ENCODE measurements at places on chromosomes 1 and 21.

GRCh38 chr1:241860922-241861321, 12.9 kb downstream of the EXO1 start:
- no peak for DNase-seq

DNA sequence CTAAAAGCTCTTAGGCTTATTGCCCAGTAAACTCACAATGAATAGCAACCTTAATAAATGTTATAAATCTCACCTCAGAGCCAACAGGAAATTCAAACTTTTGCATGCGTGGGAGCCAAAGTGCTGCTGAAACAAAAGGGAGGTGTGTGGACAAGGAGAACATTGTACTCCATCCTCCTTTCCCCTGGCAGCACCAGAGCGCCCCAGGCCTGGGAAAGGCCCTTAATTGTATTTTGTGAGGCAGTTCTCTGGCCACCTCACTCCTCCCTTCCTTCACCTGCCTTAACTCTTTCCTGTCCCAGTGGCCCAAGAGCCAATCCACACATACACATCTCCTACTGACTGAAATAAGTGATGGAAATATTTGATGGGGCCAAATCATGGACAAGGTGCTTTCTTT, 648.5 kb downstream of the LMO4 start:
- DNase-seq, result no peak

DNA sequence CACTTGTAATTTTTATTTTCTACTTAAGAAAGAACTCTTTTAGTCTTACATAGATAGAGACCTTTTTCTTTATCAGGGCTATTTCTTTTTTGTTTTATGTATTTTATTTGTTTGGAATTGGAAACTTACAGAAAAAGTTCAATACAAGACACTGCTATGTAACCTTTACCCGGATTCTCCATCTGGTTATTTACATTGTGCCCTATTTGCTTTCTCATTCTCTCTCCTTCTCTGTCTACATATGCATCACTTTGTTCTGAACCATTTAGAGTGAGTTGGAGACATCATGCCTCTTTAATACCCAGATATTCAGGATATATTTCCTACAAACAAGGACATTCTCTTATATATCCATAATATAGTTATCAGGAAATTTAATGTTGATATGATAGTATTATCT, 18.3 kb downstream of the AXDND1 start:
- DNase-seq, result no peak

DNA sequence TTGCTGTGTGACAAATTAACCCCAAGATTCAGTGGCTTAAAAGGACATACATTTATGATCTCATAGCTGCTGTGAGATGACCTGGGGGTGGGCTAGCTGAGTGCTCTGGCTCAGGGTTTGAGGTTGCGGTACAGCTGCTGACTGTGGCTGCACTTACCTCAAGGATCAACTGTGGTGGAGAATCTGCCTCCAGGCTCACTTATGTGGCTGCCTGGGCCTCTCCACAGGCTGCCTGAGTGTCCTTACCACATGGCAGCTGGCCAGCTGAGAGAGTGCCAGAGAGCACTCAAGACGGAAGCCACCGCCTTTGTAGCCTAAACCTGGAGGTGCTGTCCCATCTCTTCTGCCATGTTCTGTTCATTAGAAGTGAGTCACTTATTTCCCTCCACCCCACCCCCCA, 5.7 kb downstream of the LRRC71 start:
- no peak for DNase-seq

- DNase-seq, result no peak
Observed at GRCh38 chr1:40664791-40665190, 691 bp downstream of the RIMS3 start.

DNA sequence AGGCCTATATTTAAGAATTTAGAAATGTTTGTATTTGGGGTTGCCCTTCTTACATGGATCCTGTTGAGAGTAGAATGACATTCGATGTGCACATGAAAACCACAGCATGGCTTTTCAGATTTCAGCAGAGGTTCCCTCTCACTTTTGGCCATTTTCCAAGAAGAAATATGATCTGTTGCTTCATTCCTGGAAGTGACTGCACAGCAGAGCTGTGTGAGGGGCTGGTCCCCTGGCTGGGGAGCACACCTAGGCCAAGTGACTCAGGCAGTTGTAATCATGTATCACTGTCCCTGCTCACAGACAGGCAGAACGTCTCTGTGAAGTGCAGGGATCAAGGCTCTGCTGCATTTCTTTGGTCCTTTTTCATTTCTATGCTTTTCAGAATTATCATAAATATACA, 32.3 kb downstream of the AGT start:
- no peak for DNase-seq

GRCh38 chr1:23088027-23088426, 68.8 kb downstream of the KDM1A start:
- no peak for DNase-seq

DNA sequence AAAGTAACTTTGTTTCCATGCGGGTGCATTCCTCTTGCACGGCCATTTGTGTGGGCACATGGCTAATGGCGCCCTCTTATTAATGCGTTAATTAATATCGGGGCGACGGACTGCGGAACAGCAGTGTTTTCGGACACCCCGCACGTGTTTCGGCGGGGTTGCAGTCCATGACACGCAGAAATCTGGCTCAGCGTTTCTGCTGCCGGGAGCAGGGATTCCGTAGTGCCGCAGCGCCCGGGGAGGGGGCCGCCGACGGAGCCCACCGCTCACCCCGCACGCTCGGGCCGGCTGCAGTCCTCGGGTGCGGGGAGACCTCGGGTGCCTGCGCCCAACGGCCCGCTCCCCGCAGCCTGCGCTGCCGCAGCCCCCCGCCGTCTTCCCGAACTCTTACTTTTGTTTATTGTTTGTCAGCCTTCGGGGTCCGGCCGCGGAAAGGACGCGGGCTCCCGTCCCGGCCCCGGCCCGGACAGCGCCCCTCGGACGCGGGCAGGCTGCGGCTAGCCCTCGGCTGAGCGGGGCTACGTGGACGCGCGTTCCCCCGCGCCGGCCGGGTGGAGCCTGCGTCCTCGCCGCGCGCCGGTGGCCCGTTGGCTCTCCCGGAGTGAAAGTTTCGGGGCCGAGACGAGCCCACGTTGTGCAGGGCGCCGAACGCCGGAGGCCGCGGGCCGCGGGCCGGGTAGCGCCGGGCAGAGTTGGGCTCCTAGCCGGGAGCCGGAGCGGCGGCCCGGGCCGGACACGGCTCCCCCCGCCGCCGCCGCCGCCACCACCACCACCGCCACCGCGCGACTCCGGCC, 849 bp downstream of the NFIA start:
- DNase-seq, result peak; percentile 3

- no peak for DNase-seq
Observed at GRCh38 chr21:23950344-23950743, 1656.9 kb downstream of the MRPL39 start.

- DNase-seq, result no peak
Observed at GRCh38 chr1:168688644-168689326, 40.2 kb downstream of the DPT start.

DNA sequence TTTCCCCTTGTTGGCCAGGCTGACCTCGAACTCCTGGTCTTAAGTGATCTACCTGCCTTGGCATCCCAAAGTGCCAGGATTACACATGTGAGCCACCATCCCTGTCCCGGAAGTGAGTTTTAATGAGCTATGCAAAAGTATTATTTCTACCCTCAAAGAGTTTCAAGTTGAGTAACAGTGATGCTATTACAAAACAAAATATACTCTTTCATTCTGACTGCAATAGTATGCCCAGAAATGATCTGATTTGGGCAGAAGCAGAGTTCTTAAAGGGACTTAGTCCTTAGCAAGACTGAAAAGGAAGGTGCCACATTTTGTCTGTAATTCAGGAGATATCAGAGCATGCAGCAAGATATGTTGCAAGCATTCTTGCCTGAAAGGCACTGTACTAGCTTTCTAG, 375.4 kb downstream of the NUF2 start:
- DNase-seq, result no peak

- no peak for DNase-seq
Observed at GRCh38 chr1:1170215-1171091, 3.2 kb upstream of the TTLL10 start.

GRCh38 chr21:28138272-28138671, 854.4 kb downstream of the LTN1 start:
- DNase-seq, result no peak

DNA sequence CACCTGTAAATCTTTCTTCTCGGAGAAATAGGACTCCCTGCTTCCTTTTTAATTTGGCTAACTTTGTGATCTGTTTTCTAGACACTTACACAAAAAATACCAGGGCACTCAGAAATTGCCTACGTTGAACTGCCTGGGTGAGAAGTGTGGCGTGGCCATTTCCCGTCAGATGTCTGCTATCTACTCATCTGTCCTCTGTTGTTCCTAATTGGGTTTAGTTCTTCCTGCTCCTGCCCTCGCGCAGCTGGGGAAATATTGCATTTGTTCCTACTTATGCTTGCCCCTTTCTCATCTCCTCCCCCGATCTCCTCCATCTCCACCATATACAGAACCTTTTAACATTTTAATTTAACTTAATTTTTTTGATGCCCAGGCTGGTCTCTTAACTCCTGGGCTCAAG, 55.1 kb downstream of the CD58 start:
- no peak for DNase-seq

- DNase-seq, result no peak
Observed at GRCh38 chr1:32769524-32770220, 47.5 kb downstream of the YARS1 start.

DNA sequence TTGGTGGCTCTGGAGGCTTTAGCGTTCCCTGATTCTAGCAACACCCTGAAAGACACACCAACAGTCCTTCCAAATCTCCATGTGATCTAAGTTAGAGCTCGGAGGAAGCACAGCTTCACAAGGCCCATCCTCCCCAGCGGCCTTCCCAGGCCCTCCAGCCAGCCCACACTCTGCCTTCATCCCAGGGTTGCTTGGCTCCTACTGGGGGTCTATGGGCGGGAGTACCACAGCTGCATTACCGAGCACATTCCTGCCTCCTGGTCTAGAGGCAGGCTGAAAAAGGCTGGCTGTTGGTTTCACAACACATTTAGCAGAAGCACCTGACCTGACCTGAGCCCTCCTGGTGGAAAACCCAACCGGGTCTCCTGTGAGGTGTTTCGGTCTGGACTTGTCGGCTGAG, 54.7 kb upstream of the TRIM67 start:
- no peak for DNase-seq

- no peak for DNase-seq
Observed at GRCh38 chr1:116710420-116711262, 43.1 kb upstream of the IGSF3 start.

GRCh38 chr21:38948377-38949069, 142.8 kb downstream of the ETS2 start:
- no peak for DNase-seq

DNA sequence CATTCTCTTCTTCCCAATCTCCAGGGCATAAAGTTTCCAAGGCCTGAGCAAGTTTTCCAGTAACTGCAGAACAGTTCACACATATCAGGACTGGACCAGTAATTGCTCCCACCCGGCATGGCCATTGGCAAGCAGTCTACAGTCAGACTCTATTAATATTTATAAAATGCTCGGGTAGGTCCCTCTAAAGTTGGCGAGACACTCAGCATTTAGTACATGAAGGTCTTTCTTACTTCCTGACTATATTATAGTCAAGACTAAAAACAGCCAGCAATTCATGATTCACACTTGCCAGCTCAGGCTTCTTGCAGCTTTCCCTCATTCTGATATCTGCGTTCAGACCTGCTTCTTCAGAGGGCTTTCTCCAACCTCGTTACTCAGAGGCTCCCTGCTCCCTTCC, 25.4 kb downstream of the GADD45A start:
- DNase-seq, result no peak

DNA sequence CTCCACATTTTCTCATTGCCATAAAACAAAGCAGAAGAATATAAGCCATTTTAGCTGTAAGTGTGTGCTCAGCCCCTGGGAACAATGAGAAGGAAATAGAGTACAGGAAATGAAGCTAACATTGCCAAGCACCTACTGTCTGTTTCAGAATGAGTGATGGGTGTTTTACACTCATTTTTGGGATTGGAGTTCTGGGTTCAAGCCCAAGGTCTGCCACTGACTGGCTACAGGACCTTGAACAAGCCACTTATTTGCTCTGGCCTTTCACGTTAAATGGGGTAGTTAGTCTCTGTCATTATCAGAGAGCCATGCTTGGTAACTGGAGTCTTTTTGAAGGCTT, 80.7 kb upstream of the KAZN start:
- DNase-seq, result no peak

- DNase-seq, result no peak
Observed at GRCh38 chr1:24048205-24048869, 63.6 kb downstream of the MYOM3 start.

GRCh38 chr1:150748878-150749719, 16.5 kb downstream of the CTSS start:
- DNase-seq, result no peak

- no peak for DNase-seq
Observed at GRCh38 chr1:224392411-224393249, 36.0 kb downstream of the CNIH4 start.

GRCh38 chr1:94215955-94216354, 21.4 kb downstream of the ARHGAP29 start:
- DNase-seq, result no peak

DNA sequence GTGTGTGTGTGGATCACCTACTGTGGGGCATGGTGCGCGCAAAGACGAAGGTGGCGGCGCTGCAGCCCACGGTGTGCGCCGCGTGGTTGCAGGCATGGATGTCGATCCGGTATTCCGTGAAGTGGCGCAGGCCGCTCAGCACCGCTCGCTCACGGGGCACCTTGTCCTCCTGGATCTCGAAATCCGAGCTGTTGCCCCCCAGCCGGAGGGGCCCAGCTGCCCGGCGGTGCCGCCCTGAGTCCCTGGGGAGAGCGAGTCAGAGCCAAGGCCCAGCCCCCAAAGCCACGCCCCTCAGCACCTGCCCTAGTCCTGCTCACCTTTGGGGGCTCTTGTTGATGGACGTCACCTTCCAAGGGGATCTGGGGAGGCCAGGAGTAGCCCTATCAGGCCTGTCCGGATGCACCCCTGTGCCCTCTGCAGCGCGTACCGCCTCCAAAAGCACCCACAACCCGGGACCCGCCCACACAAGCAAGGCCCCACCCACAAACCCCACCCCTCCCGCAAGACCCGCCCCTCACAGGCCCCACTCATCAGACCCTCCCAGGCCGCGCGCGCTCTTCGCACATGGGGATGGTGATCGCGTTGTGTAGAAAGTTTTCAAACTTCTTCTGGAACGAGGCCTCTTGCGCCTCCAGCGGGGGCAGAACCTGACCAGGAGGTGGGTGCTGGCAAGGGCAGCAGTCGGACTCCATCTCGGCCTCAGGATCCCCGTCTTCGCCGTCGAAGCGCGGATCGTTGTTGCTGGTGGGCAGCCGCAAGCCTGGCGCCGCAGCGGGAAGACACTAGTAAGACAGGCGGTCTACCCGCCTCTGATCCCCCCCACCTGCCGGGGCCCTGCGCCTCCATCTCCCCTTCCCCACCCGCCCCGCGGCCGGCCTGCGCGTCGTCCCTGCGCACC, 13.6 kb downstream of the INSRR start:
- no peak for DNase-seq

- DNase-seq, result no peak
Observed at GRCh38 chr1:20178634-20179370, 7.1 kb upstream of the UBXN10 start.
